Stimulated activated CD4-positive, alpha-beta T cell treated with anti-CD3 and anti-CD28 coated beads, Interleukin-1b, Interleukin-23, amount 100 ng/mL, for 24 hours (primary cell): ENCODE measurements at places on chromosomes 3 and 15.

- DNase-seq = no peak
Observed at GRCh38 chr3:18420555-18420954, 4.6 kb downstream of the SATB1 start.

- DNase-seq = no peak
Observed at GRCh38 chr15:97174886-97175540, 785.5 kb upstream of the ARRDC4 start.

DNA sequence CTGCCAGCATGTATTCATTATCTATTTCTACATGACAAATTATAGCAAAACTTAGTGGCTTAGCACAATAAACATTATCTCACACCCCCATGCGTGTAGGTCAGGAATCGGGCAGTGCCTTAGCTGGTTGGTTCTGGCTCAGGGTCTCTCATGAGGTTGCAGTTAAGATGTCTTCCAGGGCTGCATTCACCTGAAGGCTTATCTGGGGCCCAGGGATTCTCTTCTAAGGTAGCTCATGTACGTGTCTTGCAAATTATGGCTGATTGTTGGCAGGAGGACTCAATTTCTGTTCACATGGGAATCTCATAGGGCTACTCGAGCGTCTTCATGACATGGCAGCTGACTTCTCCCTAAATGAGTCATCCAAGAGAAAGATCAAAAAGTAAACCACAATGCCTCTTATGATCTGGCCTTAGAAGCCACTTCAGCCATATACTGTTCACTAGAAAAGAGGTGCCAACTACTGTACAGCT lies 42.9 kb upstream of the TSC22D2 start:
- DNase-seq = no peak

DNA sequence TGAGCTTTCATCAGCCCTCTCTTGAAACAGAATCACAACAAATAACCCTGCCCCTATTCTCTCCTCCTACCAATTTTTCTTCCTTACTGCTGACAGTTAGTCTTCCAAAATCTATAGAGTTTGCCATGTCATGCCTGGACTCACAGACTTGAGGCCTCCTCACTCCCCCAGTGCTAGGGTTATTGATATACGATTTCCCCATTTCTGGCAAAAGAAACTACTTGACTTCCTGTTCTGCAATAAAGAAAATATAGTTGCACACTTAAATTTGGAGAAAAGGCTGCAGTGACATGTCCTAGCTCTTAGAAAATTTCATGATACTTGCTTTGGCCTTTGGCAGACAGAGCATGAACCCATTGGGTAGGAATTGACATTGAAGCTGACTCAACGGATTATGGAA lies 75.9 kb downstream of the CYP19A1 start:
- DNase-seq = no peak

DNA sequence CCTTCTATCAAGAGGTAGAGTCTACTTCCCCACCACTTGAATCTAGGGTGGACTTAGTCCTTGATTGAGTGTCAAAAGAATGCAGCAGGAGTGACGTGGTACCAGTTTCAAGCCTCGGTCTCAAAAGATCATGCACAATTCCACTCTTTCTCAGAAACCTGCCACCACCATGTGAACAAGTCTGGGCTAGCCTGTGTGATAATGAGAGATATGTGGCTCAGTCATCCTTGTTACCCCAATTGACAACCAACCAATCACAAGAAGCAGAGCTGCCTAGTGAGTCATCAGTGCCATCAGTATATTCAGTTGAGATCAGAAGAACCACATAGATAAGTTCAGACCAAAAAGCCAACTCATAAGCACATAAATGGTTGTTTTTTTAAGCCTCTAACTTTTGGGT lies 374.5 kb downstream of the IL20RB start:
- DNase-seq = no peak

DNA sequence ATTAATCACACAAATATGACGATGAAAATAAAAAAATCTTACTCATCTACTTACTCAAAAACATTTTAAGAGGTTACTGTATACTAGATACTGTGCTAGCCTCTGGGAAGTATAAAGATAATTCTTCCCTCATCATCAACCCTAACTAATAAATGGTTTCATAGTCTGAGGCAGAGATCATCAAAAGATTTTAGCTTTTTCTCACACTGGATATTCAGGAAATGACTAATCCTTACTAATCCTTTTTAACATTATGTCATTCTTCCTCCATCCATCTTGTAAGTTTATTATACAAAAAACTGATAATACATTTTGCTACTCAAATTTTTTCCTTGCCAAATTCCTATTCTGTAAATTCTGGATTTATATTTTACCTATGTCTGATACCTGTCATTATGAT lies 29.7 kb downstream of the ACAD11 start:
- DNase-seq = no peak

GRCh38 chr15:67244971-67245478 lies 9.4 kb downstream of the AAGAB start:
- no peak for DNase-seq

DNA sequence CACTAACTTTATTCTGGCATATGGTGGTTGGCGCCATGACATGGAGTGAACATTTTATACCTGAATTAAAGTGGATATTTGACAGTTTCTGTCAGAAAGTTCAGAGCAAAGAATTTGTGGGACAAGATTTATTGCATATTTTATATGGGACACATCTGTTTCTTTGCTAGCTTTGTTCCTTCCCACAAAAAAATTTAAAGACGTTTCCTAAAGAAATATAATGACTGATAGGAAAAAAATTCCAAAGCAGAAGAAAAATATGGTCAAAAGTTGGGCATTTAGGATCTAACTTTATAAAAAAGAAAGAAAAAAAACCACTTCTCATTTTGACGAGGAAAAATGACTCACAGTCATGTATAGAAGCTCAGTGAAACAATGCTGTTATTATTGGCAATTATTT lies 101.6 kb downstream of the GREM1 start:
- no peak for DNase-seq

DNA sequence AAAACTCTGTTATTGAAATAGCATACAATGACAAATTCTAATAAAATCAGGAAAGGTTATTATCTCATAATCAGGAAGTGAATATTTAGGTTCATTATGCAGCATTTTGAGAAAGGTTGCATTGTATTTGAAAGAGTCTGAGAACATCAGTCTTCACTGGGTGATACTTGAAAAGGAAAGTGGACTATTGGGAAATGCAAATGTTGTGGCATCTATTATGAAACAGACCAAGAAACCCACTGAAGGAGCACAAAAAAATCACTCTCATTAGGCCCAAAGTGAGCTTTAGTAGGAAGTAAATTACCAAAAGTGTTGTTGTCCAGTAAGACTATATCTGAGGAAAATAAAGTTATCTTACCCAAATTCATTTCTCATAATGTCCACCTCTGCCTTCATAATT lies 90.8 kb downstream of the ZPLD1 start:
- no peak for DNase-seq

DNA sequence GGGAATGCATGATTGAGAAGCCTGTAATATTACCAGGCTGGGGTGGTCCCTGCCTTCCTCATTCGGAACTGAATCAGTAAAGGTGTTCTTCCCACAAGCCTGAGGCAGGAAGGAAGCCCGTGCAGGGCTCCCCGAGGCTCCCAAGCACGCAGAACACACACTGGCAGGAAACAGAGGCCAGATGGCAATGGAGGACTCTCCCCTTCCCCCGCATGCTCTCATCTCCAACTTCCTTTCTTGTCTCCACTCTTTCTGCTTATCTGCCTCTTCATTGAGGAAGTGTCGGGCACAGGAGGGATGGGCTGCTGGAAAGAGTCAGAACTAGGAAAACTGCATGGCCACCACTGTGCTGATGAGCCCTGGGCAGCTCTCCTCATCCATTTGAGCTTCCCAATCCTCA lies 123.5 kb downstream of the NUP210 start:
- DNase-seq = no peak

- DNase-seq = no peak
Observed at GRCh38 chr3:107218864-107219269, 158.4 kb upstream of the CCDC54 start.

DNA sequence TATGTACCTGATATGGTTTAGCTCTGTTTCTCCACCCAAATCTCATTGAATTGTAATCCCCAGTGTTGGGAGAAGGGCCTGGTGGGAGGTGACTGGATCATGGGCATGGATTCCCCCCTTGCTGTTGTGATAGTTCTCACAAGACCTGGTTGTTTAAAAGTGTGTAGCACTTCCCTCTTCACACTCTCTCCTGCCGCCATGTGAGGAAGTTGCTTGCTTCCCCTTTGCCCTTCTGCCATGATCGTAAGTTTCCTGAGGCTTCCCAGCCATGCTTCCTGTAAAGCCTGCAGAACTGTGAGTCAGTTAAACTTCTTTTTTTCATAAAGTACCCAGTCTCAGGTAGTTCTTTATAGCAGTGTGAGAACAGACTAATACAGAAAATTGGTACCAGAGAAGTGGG lies 93.1 kb downstream of the C3orf70 start:
- DNase-seq = no peak
